Ammon's horn (tissue), 1 donor: ENCODE measurements at places on chromosomes 1 and 21.
A peak's percentile ranks its signal among the peaks of the same experiment; 100 is the strongest.

- peak; percentile 71 for DNase-seq
Observed at GRCh38 chr1:153422450-153423068, 6.2 kb downstream of the S100A7A start.

- no peak for DNase-seq
Observed at GRCh38 chr1:50181027-50181663, 72.4 kb downstream of the ELAVL4 start.

DNA sequence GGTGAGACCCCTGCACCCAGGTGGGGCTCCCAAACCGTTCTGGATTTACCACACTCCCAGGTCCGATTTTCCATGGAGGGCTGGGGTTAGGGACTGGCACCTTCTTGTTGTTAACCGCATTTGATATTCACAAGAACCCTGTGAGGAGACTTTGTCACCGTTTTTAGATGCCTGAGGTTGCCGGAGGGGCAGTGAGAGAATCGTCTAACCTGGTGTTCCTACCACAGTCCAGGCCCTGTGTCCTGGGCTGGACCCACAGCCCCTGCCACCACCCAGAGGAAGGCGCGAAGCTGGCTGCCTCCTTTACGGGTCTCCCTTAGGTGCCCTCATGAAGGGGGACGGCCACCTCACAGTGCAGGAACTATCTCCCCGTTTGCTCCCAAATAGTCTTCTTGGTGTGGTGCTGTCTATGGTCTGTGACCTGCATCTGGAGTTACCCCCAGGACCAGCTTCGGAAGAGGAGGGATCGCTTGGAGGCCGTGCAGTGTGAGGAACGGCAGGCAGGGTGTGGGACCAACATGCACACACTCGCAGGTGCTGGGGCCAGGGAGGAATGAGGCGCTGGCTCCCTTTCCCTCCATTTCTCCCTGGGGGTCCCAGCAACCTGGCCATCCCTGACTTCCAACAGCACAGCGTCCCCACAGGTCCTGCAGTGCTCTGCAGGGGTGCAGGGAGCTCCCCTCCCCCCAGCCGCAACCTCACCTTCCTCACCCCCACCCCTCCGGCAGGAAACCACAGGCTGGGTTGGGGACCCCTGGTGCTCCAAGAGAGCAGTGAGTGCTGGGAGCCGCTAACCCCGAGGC, 7.0 kb downstream of the SIM2 start:
- DNase-seq, result no peak

DNA sequence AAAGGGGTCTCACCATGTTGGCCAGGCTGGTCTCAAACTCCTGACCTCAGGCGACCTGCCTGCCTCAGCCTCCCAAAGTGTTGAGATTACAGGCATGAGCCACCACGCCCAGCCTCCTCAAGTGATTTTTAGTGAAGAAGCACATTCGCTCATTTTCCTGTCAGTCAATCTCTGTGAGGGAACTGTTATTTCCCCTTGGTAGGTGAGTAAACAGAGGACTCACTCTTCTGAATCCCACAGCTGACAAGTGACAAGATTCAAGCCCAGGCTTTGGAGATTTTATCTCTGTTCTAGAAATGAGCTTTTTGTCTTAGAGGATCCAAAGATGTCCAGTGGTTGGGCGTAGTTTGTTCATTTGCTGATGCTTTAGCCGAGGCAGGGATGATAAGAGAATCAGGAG, 43.9 kb upstream of the TACSTD2 start:
- DNase-seq, result no peak

DNA sequence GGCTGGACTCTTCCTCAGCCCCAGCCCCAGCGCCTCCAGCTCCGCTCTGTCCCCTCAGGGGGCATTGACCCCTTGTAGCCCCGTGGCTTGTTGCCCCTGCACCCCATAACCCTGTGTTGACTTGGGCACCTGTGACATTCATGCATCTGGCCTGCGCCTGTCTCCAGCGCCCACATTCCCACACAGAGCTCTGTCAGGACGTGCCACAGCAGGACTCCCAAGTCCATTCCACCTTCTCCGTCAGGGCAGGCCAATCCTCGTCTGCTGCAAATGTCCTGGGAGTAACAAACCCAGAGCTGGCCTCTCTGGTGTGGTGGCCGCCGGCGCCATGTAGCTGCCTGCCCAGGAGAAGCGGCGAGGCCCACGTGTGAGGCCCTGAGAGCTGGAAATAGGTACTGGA, 60.6 kb downstream of the AGPAT3 start:
- no peak for DNase-seq

GRCh38 chr1:165893507-165893906, 66.1 kb downstream of the UCK2 start:
- DNase-seq, result no peak

- DNase-seq, result no peak
Observed at GRCh38 chr1:246528933-246529731, 22.1 kb upstream of the SMYD3 start.

DNA sequence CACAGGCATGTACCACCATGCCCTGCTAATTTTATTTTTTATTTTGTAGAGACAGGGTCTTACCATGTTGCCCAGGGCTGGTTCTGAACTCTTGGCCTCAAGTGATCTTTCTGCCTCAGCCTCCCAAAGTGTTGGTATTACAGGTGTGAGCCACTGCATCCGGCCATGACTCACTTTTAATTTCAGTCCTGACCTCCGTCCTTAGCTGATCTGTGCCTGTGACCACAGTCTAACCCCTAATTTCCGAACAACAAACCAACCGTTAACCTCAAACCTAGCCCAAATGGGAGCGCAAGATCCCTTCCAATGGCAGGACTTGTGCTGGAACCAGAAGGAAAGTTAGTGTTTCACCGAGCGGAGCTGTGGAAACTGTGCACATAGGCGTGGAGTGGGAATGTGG, 29.3 kb upstream of the MAN1C1 start:
- no peak for DNase-seq

DNA sequence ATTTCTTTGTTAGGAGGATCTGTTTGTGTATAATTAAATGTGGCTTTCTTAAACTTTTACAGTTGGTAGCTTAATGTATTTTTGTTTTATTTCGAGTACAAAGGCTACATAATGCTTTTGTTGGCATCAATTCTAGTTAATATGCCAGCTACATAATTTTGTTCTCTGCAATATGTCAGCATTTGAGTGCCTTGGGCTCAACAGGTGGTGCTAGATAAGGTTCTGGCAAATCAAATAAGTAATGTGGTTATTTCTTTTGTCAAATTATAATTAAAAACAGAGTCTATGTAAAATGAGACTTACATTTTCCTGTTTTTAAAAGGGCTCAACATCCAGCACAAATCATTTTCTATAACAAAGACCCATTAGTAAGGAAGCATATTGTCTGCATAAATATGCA, 410.6 kb upstream of the NR5A2 start:
- DNase-seq, result no peak

DNA sequence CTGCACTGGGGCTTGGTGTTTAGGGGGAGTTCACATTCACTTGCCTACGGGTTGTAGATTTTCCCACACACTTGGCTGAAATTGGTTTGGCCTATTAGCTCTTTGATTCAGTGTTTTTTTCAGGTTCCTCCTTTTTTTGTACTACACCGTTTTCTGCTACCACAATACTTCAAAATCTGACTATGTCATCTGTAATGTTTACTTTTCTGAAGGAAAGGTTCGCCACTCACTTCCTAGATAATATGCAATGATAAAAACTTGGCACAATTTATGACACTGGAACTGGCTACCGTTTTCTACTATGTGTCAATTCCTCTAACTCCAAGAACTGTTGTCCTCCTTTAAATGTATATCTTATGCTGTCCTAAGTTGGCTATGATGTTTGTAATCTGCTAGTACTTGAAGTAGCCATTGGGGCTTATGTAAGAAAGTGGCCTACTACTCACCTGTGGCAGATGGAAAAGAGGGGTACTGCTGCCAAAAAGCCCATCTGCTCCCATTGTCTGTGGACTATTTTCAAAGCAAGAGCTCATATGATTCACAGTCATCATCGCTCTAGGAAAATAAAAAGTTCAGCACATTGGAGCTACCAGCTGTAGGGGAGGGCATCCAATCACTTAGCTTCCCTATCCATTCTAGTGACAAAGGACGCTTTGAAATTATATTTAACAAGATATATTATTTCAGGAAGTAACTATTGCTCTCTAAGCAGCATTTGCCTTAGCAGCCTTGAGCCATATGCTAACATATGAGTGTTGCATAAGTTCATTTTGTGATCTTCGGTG, 42.4 kb upstream of the BACH1 start:
- no peak for DNase-seq

GRCh38 chr1:160207118-160207650, 2.0 kb downstream of the PEA15 start:
- DNase-seq, result no peak

- DNase-seq, result no peak
Observed at GRCh38 chr1:29358183-29358582, 121.9 kb downstream of the PTPRU start.

GRCh38 chr21:44556879-44557278, 1.7 kb downstream of the KRTAP10-3 start:
- no peak for DNase-seq

DNA sequence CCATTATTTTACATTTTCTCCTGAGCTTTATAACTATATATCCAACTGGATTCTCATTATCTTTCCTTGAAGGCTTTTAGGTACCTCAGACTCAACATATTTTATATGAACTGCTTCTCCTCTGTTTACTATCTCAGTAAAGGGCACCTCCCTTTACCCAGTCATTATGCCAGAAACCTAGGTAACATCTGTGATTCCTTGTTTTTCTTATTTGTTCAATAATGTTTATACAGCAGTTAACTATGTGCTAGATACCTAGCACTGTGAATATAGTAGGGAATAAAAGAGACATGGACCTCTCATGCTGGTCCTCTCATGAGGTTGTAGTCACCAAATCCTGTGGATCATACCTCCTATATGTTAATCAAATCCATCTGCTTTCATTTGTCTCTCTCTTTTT, 25.6 kb downstream of the PPP1R12B start:
- no peak for DNase-seq

DNA sequence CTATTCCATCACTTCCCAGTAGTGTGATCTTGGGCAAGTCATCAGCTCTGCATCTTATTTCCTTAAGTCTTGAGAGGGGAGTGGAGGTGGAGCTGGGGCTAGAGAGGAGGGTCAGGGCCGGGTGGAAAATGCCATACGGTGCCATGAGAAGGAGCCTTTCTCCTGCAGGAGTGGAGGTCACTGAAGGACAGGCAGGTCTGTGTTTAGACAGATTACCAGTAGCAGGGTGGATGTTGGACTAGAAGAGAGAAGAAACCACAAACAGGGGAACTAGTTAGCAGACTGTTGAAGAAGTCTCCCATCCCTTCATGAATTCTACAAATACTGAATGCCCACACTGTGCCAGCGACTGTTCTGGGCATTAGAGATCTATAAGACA, 13.9 kb upstream of the CPT2 start:
- no peak for DNase-seq

DNA sequence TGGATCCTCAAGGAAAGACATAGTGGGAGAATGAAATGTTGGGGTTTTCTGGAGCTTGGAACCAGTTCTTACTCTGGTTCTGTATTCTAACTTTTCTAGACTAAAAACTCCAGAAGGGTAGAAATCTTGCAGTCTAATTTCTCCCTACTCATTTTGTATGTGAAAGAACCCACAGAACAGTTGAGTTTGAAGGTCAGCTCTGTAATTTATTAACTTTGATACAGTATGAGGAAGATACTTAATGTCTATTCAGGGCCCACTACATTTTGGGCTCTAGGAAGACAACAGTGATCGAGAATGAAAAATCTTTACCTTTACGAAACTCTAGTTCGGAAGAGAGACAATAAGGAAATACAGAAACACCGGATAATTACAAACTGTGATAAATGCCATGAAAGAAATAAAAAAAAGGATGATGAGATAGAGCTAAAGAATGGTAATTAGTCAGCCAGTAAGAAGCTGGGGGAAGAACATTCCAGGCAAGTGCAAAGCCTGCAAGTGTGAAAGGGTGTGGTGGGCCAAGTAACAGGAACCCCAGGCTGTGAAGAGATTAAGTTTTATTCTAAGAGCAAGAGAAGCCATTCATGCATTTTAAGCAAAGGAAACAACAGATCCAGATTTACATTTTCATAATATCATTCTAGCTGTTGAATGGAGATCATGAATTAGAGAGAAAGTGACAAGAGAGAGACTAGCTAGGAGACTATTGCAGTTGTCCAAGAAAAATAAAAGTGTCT, 159.9 kb upstream of the HMCN1 start:
- DNase-seq, result no peak

DNA sequence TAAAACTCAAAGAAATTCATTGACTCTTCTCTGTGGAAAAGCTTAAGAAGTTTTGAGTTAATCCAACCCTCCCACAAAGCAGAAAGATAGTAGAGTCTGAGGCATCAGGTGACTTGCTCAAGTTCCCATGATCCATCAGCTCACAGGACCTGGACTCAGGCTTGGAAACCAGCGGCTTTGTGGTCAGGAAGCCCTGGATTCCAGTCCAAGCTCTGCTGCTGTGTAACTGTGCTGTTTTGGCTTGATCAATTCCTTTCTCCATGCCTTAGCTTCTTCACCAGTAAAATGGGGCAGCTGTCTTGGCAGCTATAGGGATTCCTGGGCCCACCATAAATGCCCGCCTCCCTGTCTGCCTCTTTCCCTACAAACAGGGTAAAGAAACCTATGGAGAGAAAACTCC, 180.2 kb downstream of the HIVEP3 start:
- DNase-seq, result no peak

DNA sequence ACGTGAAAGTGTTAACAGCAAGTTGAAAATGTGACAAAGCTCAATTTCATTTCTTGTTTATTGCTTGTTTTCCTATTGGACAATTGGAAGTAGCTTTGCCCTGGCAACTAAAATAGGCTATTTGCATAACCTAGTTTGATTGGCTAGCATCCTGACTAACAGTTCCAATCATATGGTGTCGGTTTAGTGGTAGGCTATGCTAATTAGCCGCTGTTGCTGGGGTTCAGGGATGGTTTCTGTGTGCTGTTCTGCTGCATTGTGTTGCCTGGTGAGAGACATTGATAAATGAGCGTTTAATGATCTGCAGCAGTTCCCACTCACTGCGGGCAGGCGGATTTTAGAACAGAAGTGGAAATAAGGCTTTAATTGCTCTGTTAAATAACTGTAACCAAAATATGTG, 68.5 kb downstream of the DYRK1A start:
- peak; percentile 98 for DNase-seq
